NCI-H2081 treated with DMSO at 0.1 percent for 48 hours (cell line): ENCODE measurements at places on chromosomes 1 and 21.

DNA sequence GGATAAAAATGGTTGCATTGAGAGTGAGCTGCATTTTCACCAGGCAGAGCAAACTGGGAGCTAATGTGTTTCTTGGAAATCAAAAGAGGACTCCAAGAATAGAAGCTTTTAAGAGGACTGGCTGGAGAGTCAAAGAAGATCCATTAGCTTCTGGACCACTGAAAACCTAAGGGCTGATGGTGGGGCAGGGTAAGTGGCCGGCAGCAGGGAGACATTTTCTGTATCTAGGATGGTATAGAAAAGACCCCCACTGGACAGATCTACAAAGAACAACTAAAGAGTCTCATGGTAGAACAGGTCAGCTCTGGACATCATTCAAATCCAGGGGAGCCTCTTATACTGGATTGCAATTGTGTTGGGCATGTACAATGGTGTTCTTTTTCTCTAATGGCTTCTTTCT, 262.3 kb downstream of the PTGER3 start:
- DNase-seq = no peak

DNA sequence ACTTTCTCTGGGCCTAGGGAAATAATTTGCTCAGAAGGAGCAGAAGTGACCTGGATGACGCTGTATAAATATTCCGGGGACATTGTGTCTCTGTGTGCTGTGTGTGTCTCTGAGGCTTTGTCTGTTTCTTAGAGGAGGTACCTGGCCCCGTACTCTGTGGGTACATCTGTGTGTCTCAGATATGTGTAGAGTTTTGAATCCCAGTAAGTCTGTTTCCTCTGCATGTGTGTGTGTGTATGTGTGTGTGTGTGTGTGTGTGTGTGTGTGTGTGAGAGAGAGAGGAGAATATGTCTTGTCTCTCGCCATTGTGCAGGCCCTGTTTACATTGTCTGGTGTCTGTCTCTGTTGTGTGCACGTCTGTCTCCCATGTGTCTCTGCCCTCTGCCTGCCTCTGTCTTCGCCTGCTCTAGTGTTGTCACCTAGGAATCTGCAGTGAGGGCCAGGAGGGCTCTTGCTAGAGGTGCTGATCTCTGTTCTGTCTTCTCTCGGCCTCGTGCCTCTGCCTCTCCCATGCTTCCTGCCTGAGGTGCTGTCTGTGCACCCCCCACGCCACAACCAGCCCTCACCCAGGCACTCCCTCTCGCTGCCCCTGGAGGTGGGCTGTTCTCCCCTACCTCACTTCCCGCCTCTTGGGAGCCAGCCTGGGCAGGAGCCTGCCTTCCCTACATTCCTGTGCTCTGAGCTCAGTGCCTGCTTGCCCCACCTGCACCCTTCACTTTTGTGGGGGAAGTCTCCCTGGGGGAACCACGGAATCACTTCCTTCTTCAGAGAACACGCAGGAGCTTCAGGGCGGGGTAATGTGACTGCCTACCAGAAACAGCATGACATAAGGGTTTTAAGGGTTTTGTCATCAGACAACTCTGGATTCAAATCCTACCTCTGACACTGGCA, 5.9 kb downstream of the MAP7D1 start:
- DNase-seq = no peak

GRCh38 chr1:24417681-24418080, 2.1 kb downstream of the NIPAL3 start:
- DNase-seq = no peak

DNA sequence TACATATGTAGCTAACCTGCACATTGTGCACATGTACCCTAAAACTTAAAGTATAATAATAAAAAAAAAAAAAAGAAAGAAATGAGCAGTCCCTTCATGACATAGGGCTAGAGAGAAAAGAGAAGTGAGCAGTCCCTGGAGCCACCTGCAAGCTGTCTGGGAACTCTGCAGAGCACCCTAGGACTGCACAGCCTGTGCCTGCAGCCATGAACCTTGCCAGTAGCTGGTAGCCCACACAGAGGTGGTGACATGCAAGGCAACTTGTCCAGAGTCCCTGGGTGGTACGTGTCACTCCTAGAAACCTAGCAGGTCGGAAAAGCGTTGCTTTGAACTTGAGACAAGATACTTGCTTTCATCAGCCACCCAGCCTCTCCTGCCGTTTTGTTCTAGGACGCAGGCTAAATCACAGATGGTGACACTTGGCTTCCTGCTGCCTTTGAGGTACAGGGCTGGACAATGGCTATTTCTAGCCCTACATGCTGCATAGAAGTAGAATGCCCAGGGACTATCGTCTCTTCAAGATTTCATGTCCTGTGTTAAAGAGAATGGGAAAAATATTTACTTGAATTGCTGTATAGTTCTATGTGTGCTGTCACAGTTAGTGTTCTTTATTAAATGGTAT, 260.9 kb downstream of the LTN1 start:
- no peak for DNase-seq

DNA sequence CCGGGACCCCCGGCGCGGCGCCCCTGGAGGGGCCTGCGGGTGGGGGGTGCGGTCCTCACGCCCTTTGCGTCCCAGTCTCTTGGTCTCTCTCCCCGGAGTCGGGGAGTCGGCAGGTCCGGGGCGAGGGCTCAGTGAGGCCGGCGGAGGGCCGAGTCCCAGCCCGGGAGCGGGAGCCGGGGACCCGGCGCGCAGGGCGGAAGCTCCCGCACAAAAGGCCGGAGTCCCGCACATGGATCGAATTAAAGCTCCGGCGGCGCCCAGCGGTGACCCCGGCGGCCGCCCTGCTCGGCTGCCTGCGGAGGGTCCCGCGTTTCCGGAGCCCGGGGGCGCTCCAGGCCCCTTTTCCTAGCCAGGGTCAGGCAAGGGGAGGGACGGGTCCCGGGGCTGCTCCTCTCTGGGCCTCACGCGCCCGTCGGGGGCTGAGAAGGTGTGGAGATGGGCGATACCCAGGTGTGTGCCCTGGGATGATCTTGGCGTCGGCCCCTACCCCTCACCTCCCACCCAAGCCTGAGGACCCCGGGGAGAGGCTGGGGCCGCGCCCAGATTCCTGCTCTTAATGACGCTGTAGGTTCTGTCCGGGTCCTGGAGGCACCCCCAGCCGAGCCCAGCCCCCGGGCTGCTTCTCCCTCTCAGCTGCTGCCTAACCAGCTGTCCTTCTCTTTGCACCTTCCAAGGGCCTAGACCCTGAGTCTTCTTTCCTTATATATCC, 512 bp downstream of the FBLIM1 start:
- no peak for DNase-seq

DNA sequence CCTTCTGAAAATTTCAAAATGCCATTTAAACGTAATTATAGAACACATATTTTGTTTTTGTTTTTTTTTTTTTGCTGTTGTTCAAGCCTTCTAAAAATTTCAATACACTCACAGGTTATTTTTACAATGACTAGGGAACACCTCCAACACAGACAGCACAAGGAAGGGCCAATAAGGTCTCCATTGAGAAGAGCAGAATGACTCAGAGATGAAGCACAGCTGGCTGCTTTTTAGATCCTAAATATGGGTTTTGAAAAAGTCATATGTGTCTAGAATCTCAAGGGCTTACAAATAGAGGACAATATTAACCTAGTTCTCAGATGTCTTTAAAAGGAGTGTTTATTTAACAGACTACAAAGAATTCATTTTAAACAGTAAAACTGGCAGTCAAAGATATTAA, 104.6 kb downstream of the NEGR1 start:
- no peak for DNase-seq

GRCh38 chr1:171969813-171970212, 128.5 kb downstream of the DNM3 start:
- no peak for DNase-seq

- DNase-seq = no peak
Observed at GRCh38 chr1:13807209-13807608, 107.2 kb downstream of the PRDM2 start.

DNA sequence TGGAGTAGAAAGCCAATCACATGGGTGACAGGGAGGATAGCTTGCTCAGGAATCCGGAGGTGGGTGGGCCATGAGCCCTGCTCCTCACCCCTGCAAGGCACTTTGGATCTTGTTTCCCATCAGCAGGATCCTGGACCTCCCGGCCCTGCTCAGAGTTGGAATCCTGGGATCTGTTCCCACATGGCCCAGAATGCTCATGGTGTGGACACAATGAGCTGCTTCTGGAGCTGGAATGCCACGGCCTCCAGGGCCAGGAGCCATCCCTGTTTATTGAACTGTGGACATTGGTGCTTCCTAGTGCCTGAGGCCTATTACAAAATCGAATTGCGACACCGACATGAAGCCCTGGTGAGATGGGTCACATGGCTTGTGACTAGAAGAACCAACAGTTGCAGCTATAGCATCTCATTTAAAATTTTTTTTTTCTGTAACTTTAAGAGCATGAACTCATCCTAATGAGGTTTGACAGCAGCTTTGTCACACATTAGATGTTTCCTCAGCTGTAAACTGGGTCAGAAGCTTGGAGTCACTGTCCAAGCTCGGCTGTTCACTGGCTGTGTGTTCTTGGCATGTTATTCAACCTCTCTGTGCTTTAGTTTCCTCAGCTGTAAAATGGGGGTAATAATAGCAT, 40.4 kb upstream of the GOLT1A start:
- no peak for DNase-seq

DNA sequence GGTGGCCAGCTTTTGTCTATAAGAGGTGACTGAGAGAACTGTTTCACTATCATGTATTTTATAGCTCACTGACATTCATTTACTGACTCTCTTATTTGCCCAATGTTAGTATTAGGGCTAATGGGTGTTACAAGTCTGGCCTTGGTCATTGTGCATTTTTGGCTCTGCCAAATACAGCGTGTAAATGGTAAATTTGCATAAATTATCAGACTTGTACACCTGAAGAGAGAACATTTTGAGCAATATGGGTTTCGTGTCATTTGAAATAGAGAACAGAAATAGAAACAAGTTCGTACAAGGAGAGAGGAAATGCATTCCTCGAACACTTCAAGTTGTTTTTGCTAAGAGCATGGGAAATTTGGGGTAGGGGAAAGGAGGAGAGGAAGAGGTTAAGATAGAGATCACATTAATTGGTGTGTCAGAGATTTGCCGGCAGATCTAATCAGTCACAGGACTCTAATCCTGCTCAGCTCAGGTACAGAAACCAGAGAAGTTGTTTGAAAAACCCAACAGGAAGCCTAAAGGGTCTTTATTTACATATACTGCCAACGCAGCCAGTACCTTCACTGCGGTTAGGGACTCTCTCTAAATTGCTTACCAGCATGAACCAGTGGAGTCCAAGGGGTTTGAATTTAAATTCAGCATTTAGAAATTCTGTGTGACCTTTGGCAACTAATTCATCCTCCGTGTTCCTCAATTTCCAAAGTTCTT, 261.5 kb downstream of the GPATCH2 start:
- DNase-seq = no peak

DNA sequence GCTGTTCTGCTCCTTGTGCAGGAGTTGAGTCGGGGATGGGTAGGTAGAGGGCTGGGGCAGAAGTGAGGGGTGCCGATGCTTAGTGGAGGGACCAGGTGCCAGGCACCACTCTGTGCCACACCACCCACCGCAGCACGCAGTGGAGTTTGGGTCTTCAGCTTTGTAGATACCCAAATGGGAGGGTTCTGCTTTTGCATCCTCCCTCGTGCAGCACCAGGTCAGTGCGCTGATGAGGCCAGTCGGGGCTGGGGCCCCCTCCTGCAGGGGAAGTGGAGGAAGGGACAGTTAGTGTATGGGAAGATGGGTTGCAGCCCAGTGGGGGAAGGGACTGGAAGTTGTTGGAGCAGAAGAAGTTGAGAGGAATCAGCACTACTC, 244.0 kb downstream of the RHOU start:
- DNase-seq = no peak

DNA sequence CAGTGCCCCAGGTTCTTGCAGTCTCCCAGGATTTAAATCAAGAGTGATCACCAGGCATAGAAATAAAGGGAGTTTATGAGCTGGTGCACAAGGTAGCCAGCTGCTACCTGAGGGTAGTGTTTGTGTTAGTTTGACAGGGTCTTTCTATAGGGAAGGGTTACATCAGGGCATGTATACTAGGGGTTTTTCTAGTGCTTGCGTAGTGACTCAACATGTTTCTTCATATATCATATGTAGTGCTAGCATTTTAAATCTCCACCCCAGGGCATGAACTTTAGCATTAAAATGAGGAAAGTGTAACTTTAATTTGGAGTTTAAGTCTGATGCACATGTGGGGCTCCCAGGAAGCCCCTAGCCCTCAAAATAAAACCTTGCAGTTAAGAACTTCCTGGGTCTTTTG, 86.5 kb upstream of the TNR start:
- DNase-seq = no peak

- no peak for DNase-seq
Observed at GRCh38 chr1:206699626-206700025, 14.9 kb downstream of the MAPKAPK2 start.

DNA sequence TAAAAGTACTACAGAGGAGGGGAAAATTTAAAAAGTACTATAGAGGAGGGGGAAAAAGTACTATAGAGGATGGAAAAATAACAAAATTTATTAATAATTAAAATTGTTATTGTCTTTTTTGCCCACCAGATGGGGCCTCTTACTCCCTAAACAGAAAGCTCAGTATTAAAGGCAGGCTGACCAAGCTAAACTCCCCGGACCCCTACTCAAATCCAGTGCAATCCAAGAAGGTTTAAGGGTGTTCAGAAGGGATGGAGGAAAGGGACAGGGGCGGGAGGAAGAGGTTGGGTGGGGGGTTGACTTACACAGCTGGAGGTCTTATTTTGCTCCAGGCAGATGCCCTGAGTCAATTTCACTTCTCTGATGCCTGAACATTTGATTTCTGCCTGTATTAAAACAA, 13.7 kb downstream of the CD34 start:
- DNase-seq = no peak

DNA sequence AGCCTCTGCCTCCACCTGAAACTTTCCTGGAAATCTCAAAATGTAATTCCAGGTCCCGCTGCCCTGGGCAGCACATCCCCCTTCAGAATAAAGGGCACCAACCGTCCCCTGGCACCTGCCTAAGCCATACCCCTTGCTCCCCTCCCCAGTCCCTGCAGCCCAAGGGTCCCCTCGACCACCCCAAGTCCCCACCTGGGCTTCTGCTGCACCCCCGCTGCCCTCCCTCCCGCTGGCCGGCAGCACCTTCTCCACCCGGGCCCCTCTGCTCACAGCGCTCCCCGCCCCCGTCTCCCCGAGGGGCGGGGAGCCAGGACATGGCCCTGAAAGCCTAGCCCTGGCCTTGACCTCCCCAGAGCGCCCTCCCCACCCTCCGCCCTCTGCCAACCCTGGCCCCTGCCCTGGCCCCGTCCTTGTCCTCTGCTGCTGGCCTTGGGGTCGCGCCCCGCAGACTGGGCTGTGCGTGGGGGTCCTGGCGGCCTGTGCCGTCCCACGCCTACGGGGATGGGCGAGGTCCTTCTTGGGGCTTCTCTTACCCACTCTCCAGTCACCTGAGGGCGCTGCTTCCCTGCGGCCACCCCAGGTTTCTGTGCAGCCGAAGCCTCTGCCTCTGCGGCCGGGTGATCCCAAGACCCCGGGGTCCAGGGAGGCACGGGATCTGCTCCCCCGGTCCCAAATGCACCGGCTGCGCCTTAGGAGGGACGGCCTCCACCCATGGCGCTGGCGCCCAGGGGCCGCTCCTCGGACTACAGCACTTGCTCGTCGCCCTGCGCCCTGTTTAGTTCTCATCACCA, 41.7 kb downstream of the WDR4 start:
- DNase-seq = no peak

DNA sequence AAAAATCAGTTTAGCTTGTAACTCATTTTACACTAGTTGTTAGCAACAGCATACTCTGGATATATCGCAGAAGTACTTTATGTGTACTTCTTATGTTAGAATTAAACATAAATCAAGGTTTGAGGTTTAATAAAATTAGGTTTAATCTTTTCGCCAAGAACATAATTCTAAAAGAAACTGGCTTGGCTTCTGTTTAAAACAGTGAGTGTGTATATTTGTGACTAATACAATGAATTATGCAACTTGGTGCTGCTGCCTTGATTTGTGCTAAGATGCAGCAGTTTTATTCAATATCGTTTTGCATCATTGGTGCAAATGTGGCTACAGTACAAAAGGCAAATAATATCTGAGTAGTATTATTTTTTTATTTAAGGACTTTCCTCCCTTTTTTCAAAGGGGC, 44.8 kb downstream of the USP25 start:
- DNase-seq = no peak
